Activated T-cell treated with anti-CD3 and anti-CD28 coated beads, Interleukin-2, amount 50 U/mL, for 1 hour (primary cell): ENCODE measurements at places on chromosomes 12 and 14.

DNA sequence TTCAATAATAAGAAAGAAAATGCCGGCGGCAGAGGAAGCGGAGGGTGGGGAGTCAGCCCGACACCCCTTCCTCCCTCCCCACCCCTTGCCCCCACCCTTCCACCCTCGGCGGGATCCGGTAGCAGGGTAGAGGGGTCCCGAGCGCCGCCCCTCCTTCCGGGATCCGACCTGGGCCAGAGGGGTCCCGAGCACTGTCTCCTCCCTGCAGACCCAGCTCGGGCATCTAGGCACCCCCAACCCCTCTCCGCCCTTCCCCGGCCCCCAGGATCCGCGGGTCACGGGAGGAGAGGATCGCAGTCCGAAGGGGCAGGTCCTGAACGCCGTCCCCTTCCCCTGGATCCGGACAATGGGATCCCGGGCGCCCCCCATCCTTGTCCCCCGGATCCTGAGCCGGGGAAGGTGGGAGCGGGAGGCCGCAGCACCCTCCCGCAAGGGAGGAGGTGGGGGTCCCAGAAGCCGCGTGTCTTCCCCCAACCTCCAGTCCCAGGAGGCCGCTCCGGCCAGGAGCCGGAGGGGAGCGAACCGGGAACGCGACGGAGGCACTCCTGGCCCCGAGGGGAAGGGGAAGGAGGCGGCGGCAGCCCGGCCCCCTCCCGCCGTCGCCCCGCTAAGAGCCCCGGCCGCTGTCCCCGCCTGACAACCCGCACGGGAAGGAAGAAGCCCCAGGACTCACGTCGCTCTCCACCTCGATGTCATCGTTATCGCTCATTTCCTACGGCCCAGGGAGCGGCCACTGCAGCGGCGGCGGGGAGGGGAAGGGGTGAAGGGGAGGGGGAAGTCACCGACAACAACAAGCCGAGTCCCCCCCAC is 481 bp downstream of the MAX start:
- DNase-seq: peak; percentile 57

DNA sequence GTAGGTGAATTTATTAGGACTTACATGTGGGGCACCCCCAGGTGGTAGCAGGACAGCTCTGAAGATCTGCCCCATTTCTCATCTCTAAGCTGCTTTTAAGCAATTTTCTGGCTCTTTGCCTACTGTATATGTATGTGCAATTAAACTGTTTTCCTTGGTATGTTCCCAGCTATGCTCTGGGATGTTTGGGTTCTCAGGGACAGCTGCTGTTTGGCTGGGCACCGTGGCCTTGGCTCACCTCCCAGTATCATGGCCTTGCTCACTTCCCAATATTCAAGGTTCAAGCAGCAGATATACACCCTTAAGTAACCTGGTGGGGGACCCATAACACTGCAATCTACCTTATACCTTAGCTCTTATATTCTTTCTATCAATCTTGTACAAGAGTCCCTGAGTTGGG is 53.7 kb upstream of the KITLG start:
- no peak for DNase-seq

- DNase-seq: no peak
Observed at GRCh38 chr12:130636370-130636769, 79.7 kb downstream of the RIMBP2 start.

GRCh38 chr14:36619131-36619530 is 36.7 kb upstream of the NKX2-8 start:
- no peak for DNase-seq

DNA sequence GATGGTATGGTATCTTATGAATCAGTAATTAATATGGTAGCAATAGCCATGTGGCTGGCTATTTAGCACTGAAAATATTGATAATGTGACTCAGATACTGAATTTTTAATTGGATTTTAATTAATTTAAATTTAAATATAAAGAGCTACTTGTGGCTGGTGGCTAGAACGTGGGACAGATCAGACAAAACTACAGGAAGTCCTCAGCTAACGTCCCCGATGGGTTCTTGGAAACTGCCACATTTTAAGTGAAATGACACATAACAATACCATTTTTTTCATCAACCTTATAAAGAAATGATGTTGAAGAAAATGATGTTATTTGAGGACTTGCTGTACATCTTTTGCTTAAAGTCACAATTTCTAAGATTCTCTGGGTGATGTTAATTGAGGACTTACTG is 138.1 kb upstream of the FLRT2 start:
- DNase-seq: no peak

DNA sequence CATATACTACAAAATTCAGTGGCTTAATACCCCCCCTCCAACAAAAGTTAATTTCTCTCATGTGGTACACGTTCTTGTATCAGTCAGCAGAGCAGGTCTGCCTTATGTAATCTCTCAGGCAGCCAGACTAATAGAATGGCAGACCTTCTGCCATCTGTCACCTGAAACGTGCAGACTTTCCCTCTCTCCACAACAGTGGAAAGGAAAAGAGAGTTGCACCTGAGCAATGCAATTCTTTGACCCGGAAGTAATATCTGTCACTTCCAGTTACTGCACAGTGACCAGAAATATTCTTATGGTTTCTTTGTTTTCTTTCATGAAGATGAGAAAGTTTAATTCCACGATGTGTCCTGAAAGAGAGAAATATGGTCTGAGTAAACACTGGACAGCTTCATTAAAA is 14.4 kb downstream of the KERA start:
- DNase-seq: no peak

DNA sequence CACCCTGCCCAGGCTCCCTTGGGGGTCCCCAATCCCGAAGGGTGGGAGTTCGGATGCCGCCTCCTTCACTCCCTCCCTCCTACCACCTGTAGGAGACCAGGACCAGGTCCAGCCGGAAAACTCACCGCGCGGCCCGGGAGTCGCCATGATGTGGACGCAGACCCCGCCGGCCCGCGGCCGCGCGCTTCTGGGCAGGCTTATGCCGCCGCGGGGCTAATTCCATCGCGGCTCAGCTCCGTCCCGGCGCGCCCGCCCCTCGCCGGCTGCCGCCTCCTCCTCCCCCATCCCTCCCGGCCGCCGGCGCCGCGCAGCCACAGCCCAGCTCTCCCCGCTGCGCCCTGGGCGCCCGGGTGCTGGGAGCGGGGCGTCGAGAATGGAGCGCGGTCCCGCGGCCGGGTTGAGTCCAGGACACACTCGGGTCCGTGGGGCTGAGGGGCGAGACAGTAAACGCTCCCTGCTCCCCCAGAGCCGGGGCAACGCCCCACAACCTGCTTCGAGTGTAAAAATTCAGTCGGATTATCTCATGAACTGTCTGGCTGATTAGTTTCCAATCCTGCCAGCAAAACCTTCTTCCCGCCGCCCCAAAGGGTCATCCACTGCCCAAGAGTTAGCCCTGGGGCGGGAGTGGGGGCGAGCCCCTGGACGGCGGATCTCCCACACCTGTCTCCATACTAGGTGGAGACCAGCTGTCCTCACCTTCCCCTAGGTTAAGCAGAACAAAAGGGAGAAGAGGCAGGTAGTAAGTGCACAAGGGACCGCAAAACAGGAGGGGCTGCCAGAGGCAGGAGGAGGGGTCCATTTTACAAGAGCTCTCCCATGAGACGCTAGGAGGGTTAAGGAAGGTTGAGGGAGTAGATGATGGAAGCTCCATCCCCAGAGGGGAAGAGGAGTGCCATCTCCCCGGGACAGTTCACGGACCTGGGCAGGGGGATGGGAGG is at the start of gene ANO2:
Gene ANO2, minus strand, starts transcription at position 189 of the 938 bp plus-strand sequence. Its CDS starts 42 bp downstream, at position 147.
- no peak for DNase-seq

DNA sequence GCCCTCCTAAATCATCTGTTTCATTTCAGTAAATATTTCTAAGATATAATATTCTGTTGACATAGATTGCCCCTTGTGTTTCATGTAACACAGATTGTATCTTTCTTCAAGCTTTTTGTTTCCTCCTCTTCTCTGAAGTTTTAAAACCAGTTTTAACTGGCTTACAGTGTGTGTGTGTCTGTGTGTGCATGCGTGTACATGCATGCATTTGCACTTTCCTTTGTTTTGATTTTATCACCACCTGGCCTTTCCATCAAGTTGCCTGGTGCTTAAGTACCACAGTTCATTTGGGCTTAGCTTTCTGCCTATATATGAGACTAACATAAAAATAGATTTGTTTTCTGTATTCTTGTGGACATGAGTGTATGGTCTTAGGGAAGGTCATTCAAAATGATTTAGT is 31.9 kb downstream of the ETNK1 start:
- DNase-seq: no peak

DNA sequence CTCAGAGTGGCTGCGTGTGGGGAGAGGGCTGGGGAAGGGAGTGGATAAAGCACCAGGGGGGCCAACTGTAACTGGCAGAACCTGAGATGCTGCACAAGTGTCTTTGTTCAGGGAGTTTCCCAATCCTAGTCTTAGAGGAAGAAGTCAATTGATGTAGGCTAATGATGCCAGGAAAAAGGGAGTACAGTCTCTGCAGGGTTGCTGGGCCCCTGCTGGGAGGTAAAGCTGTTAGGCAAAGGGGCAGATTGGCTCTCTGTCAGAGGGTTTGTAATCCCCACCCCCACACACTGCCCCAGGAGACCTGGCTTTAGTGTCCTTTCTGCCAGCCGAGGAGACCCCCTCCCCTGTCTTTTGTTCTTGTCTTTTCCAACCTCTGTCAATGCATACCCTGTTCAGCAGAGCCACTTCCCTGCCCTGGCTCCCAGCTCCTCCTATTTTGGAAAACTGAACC is 178.4 kb downstream of the KCNA5 start:
- no peak for DNase-seq

DNA sequence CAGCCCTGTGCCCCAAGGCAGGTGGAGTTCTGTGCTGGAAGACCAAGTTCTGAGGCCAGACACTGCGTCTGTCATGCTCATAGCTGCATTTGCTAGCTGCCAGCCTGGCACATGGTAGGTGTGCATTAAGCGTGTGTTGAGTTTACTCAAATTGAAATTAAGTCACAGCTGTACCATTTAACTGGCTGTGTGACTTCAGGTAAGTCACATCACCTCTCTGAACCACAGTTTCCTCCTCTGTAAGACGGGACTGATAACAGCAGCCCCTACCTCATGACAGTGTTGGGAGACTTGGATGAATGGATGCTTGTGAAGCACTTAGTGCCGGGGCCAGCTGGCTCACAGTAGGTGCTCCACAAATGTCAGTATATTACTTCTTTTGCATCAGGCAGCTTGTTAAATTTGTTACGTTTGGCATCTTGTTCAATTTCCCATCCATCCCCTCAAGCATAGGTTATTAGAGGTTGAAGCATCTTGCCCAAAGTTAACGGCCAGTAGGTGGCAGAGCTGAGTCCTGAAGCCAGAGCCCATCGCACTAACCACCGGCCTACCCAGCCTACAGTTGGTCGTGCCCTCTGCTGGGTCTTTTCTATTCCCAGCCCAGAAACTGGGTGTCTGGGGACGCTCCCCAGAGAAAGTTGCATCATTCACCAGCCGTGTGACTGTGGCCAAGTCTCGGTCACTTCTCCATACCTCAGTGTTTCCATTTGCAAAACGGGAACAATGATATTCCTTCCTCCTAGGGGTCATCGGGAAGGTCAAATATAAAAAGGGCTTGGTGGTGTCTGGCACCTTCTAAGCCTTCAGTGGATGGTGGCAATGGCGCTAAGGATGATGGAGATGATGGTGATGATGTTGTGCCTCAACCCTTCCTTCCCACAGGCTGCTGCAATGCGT is 4.5 kb downstream of the DAO start:
- peak; percentile 52 for DNase-seq

DNA sequence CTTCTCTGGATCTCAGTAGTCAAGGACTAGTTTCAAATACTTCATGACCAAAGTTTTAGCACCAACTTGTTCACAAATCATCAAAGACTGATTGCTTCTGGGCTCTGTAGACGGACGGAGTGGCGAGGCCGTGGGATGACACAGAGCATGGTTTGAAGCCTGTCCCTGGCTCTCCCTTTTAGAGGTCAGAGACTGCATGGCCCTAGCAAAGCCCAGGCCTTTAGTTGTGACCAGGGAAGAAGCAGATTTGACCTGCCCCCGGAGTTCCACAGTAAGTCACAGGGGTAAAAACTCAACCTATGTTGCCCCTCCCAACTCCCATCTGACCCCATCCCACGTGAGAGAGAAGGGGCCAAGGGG is 90.4 kb downstream of the SYNE3 start:
- no peak for DNase-seq

GRCh38 chr14:68945190-68945584 is 33.9 kb downstream of the ACTN1 start:
- DNase-seq: no peak

GRCh38 chr14:21509432-21510143 is 1.6 kb downstream of the METTL3 start:
- no peak for DNase-seq

DNA sequence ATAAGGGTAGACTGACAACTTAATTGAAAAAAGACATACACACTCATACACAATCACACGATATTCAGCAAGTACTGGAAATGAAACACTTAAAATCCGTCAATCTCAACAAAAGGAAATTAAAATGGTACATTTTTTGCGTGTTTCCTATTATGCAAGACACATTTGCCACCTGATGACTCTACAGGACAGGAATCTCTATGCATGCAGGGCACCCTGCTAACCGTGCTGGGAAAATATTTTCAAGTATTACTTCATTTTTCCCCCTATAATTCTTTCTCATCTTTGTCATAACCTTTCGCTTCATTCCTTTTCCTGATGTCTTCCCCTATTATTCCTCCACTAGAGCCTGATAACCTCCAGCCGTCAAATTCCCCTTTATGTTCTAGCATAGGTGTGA is 150.2 kb downstream of the TMEM132D start:
- DNase-seq: no peak

- DNase-seq: no peak
Observed at GRCh38 chr14:93997916-93998870, 1.1 kb downstream of the CCDC197 start.

GRCh38 chr12:103771466-103771865 is 69.6 kb downstream of the NT5DC3 start:
- DNase-seq: no peak

GRCh38 chr12:105721051-105721825 is 390.7 kb downstream of the C12orf75 start:
- no peak for DNase-seq

- DNase-seq: no peak
Observed at GRCh38 chr12:105384916-105385535, 54.5 kb downstream of the C12orf75 start.

- DNase-seq: no peak
Observed at GRCh38 chr12:118354903-118355302, 17.8 kb downstream of the TAOK3 start.

- DNase-seq: peak; percentile 21
Observed at GRCh38 chr12:52044292-52044983, 6.8 kb upstream of the NR4A1 start.

DNA sequence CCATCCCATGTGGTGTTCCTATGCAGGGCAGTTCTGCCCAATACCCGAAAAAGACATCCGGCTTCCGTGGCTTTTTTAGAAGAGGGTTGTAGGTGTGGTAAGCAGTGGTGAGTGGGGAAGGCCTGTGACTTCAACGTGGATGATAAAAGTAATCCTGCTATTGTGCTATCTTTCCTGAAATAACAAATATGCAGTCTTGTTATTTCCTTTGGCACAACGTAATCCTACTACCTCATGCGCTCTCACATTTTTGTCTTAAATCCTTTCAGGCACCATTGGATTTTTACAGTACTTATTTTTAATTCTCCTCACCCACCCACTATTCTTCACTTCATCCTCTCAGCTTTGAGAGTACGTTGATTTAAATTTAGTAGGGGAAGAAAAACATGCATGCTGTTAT is 96.8 kb downstream of the IPO8 start:
- no peak for DNase-seq

GRCh38 chr12:39627914-39628313 is 8.3 kb upstream of the ABCD2 start:
- no peak for DNase-seq
